ENCODE measurements at places on chromosomes 1 and 21. TPM values are rescaled to one million over a fixed set of nuclear protein-coding genes. Genes with fewer than 3 reads are reported as not detected.

The SELP gene
- not detected for total RNA-seq

The NCAM2 gene
- not detected for total RNA-seq

The TSSK3 gene
- 0.58 TPM for total RNA-seq

The ATP6V1G3 gene
- total RNA-seq = not detected

The TFF2 gene
- total RNA-seq = not detected

The PKLR gene
- not detected for total RNA-seq

The TMEM61 gene
- 0.14 TPM for total RNA-seq

DNA sequence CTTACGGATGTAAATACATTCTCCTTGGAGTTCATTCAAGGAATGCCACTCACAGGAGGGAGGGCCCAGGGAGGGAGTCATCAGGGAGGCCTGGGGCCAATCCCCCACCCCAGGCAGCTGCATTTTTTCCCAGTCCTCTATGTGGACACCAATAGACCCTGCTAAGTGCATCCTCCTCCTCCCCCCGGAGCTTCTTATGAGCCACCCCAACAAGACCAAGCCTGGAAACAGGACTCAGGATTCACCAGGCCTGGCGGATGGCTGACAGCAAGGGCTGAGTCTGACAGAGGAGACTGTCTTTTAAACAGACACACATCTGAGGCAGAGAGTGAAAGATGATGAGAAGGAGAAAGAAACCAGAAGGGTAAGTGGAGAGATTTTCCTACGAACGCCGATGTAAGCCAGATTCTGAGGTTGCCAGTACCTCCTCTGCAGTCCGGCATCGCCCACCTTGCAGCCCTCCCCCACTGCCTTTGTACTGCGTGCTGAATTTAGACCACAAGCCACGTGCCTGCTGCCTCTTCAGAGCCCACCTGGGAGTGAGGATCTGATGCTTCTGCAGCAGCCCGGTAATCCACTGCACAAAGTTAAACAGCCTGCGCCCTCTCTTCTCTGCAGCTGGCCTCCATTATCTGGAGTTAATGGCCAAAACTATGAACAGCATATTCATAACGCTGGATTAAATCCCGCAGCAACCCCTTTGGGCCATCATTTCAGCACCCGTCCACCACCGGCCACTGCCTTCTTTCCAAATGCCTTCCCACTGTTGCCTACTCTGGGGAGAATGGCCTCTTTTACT is 17.6 kb upstream of the SFPQ start:
- DNase-seq = no peak

- no peak for DNase-seq
Observed at GRCh38 chr1:219220945-219221344, 47.3 kb downstream of the LYPLAL1 start.

- no peak for DNase-seq
Observed at GRCh38 chr1:7229696-7230631, 444.7 kb downstream of the CAMTA1 start.

GRCh38 chr1:178030467-178030866 is 60.6 kb upstream of the SEC16B start:
- DNase-seq = no peak

DNA sequence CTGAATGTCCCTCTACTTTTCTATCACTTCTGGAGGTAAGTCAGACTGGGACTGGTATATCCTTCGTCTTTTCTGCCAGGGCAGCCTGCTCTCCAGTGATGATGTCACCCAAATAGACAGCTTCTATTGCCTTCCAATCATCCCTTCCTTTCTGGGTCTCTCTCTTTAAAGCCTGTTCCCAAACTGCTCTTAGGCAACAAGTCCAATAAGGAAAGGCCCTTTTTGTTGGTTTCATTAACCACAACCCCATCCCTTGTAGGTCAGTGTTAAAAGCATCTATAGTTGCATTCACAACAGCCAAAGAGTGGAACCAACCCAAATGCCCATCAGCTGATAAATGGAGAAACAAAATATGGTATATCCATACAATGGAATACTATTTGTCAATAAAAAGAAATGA is 114.4 kb downstream of the CNIH3 start:
- no peak for DNase-seq

All from epithelial cell of proximal tubule (primary cell).